NCI-H2029 (cell line): ENCODE measurements at places on chromosomes 12 and 14.
A peak's percentile ranks its signal among the peaks of the same experiment; 100 is the strongest.

DNA sequence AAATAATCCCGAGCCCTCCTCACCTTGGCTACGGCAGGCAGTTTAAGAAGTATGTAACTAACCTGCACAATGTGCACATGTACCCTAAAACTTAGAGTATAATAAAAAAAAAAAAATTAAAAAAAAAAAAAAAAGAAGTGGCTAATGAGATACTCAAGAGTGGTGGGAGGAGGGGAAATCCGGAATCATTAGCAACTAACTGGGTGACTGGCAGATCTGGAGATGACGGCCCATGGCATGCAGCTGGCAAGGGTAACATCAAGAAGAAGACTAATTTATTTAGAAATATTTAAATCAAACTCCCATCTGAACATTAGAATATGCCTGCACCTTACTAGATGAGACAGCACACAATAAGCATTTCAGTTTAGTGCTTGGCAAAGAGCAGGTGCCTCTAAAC lies 52.3 kb upstream of the TMCC3 start:
- DNase-seq = no peak

- no peak for DNase-seq
Measured at GRCh38 chr14:24681056-24681455, 47.1 kb upstream of the GZMB start.

GRCh38 chr12:41190338-41190737 lies 2.2 kb downstream of the PDZRN4 start:
- no peak for DNase-seq

DNA sequence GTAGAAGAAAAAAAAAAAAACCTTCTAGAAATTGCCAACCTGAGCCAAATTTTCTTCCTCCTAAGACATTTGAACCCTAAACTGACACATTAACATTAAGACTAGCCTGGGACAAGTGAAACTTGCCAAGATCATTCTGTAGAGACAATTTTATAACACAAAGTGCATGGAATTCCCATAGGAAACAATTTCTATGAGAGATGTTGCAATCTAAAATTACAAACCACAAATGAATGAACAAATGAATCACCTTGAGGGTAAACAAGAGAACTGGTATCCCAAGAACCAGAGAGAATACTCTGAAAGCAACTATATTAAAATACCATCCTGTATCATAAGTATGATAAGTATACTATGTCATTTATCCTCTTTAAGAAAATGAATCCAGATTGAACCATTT lies 165.3 kb downstream of the DICER1 start:
- DNase-seq = no peak

DNA sequence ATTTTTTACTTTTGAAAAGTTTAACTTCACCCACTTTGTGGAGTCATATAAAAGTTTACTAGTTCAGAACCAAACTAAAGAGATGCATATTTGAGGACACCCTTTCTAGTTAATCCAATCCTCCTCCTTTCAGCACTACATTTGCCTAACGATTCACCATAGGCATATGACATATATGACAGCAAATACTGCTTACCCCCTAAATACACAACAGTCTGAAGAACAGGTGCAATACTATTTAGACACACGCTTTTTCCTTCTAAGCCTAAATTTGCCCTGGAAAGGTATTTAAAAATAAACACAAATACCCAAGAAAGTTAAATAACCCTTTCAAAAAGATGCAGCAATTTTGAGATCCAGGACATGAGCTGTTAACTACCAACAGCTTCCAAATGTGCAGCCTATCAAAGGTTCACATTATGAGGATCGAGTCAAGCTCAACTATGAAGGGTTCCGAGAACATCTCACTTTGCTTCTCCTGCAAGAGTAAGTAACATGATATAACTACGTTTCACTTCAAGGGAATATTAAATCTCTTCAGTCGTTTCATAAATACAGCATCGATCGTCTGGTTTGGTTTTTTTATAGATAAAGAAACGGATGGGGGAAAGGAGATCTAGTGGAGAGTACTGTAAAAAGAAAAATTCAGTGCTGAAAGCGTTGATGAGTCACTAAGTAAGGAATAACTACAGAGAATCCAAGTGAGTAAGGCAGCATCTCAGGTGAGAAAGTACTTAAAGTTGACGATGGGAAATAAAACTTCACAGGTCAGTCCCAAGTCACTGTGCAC lies 677 bp upstream of the AP4S1 start:
- peak; percentile 45 for DNase-seq

DNA sequence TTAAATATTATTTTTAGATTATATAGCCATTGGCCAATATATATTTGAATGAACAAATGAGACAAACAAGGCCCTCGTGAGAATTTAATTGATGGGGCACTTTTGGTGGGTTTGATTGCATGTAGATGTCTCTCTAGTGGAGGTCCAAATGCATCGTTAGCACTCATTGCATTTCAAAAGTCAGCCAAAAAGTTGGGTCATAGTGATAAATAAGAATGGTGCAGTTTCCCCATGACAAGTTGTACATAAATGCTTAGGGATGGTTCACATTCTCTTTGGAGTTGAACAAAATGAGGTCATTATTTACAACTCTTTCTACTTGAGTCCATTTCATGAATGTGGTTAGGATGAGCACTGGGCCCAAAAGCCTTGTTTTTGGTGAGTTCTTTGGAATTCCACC lies 1.0 kb downstream of the BEST3 start:
- DNase-seq = peak; percentile 7

DNA sequence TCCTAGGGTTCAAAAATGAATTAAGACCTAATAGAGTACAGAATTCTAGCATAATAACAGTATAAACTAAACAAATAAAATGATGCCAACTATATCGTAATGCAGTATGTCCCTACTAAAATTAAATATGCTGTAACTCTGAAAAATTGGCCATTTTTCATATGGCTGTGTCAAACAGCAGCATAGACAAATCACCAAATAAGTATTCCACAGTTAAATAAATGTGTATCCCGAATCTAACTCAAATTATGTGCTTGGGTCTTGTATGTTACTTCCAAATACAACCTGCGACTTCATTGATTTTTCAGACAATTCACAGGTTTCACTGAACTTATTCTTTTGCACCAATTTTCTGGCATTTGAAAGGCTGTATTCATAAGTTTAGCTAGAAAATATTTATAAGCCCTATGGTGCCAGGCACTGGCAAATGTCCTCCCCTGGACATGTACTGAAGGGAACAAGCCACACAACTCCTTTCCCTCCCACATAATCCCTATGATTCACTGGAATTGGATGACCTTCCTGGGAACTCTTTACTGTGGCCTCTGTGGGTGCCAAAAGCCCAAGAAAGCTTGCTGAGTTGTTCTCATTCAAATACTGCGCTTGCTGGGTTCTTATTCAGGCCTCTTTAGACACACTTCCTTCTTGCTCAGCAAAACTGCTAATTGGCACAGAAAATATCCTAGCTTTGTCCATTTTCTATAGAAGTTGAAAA lies 108.8 kb downstream of the KITLG start:
- no peak for DNase-seq

- no peak for DNase-seq
Measured at GRCh38 chr12:112980491-112981158, 2.3 kb downstream of the OAS2 start.

- DNase-seq = no peak
Measured at GRCh38 chr14:106622200-106622745, 1095.9 kb downstream of the TMEM121 start.

DNA sequence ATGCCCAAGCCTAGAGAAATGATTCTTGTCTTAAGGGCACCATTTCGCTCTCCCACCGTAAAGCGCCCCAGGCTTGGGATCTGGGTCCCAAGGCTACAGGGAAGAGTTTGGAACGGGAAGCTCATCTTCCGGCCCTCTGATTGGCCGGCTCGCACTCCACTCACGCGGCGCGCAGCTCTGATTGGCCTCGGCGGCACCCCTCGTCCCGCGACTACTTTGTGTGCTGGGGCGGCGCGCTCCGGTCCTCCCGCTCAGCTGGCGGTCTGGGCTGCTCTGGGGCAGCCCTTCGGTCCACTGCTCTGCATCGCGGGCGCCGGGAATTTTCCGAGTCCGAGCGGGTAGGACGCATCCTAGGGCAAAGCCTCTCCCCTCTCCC lies 886 bp upstream of the FUT8 start:
- DNase-seq = peak; percentile 62

DNA sequence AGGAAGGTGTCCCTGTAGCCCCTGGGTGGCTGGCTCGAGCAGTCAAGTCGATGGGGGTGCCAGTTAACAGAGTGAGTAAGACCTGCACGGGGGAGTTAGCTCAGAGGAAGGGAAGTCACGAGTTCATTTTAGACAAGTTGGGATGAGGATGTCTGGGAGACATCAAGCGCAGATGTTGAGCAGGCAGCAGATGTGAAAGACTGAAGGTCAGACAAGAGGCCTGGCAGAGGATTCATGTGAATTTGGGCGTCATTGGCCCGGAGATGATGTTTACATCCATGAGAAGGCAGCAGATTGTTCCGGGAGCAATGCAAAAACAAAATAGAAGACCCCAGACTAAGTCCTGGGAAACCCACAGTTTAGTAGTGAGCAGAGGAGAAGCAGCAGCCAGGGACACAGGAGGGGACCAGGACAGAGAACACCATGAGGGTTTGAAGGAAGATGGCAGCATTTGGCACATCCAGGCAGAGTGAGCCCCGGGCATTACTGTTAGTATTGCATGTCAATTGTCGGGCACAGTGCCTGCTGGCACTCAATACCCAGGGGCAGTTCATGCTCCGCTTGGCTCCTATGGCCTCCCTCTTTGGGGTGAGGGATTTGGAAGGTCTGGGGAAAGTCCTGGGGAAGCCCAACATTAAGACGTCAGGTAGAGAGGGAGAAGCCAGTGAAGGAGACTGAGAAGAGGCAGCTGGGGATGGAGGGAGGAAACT lies 15.1 kb downstream of the LTBP2 start:
- no peak for DNase-seq

DNA sequence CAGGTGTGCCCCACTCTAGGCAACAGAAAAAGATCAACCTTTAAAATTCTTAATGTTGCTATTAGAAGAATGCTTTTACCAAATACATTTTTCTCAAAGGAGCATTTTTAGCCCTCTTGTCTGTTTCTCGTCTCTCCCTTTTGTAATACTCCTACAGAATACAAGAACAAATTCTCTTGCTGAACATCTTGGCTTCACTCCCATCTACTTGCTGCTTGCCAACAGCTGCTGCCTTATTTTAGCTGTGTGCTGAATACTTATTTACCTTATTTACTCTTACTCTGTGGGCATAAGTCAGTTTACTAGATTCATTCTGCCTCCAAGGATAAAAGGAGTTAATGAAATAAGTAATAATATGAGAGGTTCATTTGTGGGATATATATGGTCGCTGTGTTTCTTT lies 70.8 kb downstream of the POLR3B start:
- DNase-seq = no peak

DNA sequence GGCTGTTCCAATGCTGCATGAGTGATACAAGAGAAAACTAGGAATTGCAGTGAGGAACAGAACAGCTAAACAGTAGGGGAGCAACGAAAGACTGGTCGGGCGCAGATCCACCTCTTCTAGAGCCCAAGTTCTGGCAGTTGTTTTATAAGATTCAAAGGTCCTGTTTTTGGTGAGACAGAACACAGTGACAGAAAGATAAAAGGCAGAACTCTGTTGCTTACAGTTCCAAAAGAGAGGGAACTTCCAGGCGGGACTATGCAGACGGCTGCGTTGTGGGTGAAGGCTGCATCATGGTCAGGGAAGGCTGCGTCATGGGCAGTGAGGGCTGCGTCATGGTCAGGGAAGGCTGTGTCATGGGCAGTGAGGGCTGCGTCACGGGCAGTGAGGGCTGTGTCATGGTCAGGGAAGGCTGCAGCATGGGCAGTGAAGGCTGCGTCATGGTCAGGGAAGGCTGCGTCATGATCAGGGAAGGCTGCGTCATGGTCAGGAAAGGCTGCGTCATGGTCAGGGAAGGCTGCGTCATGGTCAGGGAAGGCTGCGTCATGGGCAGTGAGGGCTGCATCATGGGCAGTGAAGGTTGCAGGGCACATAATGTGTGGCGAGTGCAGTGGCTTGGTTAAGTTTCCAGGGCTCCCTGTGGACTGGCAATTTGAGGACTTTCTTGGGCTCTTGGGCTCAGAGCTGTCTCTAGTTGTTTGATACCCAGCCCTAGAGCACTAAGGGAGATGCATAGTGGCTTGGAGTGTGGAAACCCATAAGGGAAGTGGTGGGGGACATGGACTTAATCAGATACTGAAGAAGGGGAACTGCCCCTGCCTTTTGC lies 619.9 kb downstream of the AACS start:
- DNase-seq = no peak

DNA sequence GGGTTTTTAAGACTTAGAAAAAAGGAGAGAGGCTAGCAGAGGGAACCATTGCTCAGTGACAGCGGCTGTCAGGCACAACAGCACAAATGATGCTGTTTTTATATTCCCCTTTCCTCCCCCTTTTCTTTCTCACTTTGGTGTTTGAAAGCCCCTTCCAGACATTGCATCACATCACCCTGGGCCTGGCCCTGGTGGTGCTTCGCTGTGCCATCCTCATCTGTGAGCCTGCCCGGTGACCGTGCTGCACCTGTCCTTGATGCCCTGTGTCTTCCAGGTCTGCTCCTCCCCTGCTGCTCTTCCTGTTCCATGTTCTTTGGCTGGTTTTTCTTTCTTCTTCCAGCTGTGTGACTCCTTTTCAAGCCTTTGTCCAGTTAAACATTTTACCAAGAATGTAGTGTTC lies 24.8 kb downstream of the KLC1 start:
- DNase-seq = no peak

DNA sequence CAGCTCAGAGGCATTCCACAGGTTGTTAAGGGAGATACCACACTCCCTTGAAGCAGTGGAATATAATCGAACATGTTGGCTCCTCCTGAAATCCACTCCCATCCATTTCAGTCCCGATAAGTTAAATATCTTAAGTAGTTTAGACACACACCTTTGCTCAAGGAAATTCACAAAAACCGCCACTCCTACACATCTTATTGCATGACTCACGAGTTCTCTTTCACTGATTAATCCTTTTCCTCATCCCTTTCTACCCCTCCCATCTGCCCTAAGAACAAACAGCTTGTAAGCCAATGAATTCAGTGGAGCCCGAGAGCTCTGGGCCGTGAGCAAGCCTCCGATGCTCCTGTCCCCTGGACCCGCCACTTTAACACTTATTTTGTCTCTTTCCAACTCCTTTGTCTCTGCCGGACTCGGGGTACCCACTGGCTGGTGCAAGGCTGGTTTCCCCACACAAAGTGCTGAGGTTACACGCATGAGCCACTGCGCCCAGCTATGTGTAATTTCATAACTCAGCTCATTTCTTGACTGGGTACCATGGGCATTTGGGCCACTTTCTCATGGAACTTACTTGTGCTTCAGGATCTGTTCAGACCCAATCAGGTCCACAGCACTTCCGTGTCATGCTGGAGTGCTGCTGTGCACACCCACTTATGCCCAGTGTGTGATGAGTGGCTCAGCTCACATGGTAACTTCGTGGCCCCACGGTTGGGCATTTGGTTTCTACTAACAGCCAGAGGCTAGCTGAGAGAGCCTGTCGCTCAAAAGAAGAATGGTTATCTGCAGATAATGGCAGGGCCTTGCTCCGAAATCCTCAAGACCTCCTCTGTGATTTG lies 171.8 kb upstream of the ALG10B start:
- DNase-seq = no peak

GRCh38 chr14:58816416-58817115 lies 178.8 kb downstream of the DACT1 start:
- DNase-seq = no peak

DNA sequence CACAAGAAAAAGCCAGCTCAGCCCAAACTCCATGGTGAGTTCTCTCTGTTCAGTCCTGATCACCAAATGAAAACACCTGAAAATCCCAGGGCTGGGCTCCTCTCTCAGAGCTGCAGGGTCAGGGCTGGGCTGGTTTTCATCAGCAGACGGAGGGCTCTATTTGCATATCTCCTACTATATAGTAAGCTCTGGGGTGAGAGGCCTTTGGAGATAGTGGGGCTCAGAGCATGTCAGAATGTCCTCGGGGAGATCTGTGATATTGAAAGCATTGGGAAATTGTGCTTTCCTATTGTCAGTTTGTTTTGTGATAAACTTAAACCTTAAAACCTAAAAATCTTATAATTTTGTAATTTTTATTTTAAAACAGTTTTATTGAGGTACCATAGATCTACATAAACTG lies 742.6 kb downstream of the TMEM121 start:
- no peak for DNase-seq
